ENCODE measurements at places on chromosomes 11 and 22. TPM values are rescaled to one million over a fixed set of nuclear protein-coding genes. Genes with fewer than 3 reads are reported as not detected.

CEND1 gene
- under 0.01 TPM for total RNA-seq

GRCh38 chr11:8612522-8612921 is 18.5 kb upstream of the STK33 start:
- no peak for DNase-seq

- DNase-seq = peak; percentile 65
Observed at GRCh38 chr11:22798901-22799300, 30.7 kb downstream of the SVIP start.

DNA sequence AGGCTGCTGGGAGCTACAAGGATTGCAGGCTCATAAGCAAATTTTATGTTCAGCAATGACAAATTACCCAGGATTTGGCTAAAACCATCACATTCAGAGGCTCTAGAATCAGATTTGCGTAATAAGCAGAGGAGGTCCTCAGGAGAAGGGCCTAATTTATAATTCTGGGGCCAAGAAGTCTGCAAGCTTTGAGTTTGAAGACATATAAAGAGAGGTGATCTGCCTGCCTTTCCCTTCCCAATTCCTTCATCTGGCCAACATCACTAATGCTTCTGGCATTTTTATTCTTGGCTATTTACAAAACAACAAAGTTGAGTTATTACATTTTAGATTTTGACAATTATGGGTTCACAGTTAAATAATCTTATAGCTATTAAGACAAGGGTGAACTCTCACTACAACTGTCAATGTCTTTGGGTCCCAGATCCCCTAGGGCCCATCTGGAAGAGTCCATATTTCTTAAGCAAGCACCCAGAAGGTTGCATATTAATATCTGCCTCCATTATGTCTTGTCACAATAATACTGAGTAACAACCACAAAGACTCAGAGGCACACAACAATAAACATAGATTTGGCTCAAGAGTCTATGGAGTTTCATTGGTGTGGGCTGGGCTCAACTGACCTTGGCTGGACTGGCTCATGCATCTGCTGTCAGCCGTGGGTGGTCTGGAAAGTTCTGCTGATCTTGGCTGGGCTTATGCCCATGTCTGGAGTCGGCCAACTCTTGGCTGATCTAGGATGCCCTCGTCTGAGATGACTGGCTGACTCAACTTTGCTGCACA is 67.2 kb upstream of the CD82 start:
- DNase-seq = no peak

- DNase-seq = no peak
Observed at GRCh38 chr11:117941976-117942654, 12.9 kb upstream of the TMPRSS13 start.

DNA sequence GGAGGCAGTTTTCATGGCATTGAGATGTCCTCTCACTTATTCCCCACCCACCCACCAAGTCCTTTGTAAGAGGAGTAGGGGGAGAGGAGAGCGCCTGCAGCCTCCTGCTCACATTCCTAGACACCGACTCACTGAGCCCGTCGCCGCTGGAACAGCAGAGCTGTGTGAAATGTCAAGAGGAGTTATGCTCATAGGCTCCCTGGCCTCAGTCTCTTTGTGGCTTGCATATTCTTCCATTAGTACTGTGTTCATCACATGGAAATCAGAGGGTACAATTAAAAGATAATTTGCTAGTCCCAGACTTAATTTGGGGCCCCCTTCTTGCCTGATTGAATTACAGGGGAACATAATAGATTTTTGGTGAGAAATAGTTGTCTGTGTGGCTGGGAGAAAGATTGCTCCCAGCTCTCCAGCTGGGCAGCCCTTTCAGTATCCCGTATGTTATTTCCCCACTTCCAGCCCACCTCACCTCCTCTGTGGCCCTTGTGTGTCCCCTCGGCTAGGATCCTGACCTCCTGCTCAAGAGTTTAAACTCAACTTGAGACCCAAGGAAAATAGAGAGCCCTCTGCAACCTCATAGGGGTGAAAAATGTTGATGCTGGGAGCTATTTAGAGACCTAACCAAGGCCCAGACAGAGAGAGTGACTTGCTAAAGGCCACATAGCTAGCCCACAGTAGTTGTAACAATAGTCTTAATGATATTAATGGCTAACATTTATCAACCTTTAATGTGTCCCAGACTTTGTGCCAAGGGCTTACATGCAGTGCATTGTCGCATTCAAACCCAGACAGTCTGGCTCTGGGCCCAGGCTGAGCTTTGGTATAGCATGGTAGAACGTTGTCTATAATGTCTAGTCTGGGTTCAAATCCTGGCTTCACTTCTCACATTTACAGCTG is 32.2 kb downstream of the LIMK2 start:
- DNase-seq = peak; percentile 82
